ENCODE measurements at places on chromosomes 12 and 14. TPM values are rescaled to one million over a fixed set of nuclear protein-coding genes. Genes with fewer than 3 reads are reported as not detected.

DNA sequence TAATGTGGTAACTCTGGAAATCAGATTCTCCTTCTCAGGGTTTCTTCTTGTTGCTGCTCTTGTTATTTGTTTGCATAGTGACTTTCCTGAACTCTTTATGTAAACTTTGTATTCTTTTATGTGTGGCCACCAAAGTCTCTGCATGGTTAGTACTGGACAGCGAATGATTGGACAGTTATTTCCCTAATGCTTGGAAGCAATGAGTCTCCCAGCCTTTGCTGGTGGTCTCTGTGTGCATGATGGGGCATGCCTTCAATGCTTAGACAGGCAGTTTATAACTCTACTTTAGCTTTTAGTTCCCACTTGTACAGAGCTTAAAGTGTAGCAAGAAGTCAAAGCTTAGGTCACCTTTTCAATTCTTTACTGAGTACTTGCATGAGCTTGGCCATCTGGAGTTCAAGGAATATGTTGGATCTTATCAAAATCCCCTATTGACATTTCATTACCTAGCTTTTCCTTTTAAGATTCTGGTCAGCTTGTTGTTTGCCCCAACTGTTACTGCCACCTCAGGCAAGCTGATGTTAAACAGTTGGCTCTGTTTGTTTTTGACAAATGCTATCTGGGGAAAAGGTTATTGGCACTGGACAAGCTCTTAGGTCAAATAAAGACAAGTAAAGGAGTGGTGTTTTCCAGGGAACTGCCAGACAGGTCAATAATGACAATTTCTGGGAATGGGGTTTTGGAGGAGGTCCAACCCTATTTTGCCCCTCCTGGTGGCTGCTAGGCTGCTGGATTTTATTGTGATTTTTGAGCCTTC lies 12.3 kb downstream of the CCDC91 start:
- no peak for DNase-seq

GRCh38 chr14:37985826-37986470 lies 221.8 kb upstream of the SSTR1 start:
- DNase-seq: no peak

- no peak for DNase-seq
Observed at GRCh38 chr12:90794212-90794611, 160.8 kb downstream of the CCER1 start.

DNA sequence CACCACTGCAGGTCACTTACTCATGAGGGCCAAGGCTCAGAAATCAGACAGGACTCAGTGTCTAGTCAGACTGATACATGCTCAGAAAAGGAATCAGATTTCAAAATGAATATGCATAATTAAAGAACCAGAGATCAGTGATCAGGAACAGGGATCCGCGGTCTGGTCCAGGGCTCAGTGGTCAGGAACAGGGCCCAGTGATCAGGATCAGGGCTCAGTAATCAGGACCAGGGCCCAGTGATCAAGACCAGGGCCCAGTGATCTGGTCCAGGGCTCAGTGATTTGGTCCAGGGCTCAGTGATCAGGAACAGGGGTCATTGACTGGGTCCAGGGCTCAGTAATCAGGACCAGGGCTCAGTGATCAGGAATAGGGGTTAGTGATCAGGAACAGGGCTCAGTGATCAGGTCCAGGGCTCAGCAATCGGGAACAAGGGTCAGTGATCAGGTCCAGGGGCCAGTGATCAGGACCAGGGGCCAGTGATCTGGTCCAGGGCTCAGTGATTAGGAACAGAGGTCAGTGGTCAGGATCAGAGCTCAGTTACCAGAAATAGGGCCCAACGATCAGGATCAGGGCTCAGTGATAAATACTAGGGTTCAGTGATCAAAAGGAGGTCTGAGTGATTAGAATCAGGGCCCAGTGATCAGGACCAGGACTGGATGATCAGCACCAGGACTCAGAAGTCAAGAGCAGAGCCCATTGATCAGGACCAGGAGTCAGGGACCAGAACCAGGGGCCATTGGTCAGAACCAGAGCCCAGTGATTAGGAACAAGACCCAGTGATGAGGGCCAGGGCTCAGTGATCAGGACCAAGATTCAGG lies 175.3 kb downstream of the TMEM121 start:
- no peak for DNase-seq

DNA sequence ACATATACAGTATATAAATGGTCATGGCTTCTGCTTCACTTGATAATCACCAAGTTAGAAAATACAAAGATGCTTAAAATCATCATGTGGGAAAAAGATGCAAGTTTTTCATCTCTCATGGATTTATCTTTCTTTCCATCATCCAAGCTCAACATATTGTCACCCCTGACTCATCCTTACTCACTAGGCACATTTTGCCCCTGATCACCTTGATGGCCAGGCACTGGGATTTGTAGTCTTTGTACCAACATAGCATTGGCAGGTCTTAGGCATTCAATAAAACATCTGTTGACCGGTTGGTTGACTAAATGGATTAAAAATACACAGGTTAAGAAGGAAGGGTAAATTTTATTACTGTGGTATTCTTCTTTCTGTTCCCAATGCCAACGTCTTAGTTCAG lies 28.1 kb downstream of the KLHDC2 start:
- DNase-seq: no peak

DNA sequence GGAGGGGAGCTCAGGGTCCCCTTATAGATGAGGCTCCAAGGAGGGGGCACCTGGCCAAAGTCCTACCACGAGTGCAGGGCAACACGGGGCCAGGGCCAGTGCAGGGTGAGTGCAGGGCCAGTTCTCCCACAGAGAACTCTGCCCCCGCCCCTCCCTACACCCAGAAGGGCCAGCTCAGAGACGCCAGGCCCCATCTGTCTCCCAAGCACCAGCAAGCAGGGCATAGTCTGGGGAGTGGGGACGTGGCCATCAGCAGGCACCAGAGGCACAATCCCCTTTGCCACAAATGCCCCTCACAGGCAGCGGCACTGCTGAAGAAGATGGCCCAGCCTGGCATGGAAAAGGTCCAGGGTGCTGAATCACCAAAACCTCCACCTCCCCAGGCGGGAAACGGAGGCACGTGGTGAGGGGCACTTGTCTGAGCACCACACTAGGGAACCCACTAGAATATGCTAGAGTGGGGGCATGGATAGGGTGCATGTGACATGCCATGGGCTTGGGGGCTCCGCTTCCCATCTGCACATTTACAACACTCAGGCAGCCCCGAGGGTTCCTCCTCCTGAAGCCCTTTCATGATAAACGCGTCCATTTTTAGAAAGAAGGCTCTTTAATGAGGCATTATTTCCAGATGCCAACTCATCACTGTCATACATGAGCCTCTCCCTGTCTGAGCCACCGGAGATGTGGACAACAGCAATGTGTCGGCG lies 17.8 kb downstream of the CCDC85C start:
- no peak for DNase-seq

GRCh38 chr14:104307246-104307626 lies 168.8 kb downstream of the KIF26A start:
- no peak for DNase-seq

DNA sequence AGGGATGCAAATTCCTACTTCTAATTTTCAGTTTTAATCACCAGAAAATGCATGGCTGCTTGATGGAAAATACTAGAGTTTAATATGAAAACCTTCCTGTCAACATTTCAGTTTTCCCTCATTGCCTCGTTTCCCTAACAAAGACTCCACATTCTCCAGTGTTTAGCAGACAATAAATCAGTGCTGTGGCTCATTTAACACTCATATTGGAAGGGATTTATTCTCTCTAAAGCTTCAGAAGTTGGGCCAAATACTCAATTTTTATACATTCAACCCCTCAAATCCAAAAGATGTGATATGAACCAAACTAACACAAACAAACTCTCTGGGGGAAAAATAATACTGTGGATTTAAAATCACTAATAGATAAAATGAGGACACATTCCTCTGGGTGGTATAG lies 482.5 kb downstream of the FLRT2 start:
- DNase-seq: no peak

GRCh38 chr12:25811656-25812126 lies 146.8 kb upstream of the RASSF8 start:
- no peak for DNase-seq

DNA sequence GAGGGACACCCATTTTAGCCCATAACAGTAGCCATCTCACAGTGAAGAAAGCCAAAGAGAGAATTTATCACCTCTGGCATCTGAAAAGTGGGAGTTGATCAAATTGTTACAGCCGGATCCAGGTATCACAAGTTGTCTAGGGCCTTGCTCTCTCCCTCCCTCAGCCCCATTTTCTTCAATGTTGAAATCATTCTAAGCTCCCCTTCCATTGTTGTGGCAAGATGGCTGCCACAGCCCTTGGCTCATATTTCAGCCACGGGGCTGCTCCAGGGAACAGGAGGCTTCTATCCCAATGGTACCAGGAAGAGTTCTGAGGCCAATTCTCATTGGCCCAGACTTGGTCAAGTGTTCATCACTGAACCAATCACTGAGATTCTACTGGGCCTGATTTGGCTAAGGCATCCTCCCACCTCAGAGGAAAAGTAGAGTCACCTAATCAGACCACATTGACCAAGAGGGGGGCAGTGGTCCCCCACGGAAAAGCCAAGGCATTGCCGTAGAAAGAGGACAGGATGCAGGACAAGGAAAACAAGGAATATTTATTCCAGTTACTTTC lies 106.2 kb downstream of the GPATCH2L start:
- DNase-seq: no peak

- DNase-seq: no peak
Observed at GRCh38 chr12:4569261-4569660, 7.3 kb downstream of the DYRK4 start.

DNA sequence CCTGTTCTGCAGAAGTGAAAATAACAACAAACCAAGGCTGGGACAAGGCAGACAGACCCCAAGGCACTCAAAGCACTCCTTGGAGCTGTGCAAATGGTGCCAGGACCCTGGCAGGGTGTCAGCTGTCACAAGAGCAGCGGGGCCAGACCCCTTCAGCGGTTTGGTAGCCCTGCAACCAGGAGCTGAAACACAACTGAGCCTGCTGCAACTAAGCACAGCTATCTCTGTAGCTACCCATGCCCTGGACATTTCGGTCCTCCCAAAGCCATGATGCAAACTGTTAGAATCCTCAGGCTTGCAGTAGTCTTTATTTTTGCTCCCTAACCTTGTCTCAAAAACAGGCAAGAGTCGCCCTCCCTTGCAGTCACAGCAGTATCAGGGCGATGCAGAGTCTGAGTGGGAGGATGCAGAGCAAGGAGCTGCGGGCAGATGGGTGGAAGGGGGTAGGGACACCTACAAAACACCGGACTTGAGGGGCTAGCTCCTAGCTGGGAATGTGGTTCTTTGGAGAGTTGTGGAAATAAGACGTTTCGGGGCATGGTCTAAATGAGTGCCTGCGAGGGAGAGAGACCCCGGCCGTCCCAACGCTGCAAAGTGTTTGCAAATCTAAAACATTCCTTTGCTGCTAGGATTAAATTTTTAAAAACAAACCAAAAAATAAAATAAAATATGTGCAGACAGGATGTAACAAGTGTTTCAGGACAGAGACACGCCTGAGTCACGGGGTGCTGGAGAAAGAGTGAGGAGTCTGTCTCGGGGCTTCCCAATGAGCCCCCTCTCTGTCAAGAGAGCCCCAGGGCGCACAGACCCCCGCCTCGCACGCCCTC lies 1.0 kb downstream of the NUAK1 start:
- no peak for DNase-seq

- DNase-seq: no peak
Observed at GRCh38 chr12:88743946-88744685, 163.8 kb upstream of the KITLG start.

DNA sequence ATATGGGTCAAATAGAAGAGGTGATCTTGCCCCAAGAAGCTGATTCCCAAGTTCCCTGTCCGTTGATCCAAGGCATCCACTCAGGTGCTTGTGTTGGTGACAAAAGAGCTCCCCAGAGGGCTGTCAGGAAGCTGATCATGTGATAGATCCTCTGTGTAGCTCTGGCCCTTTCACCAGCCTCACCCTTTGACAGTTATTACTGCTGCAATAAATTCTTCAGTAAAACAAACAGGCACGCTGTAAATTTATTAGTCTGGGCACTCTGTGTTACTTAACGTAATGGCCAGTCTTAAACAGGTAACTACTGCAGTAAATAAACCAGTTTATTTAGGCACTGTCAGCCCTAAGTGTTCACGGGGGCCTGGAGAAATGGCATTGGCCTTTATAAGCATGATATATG lies 473.9 kb downstream of the BCL11B start:
- no peak for DNase-seq

GRCh38 chr14:103732868-103733620 lies 17.4 kb downstream of the ZFYVE21 start:
- DNase-seq: no peak

DNA sequence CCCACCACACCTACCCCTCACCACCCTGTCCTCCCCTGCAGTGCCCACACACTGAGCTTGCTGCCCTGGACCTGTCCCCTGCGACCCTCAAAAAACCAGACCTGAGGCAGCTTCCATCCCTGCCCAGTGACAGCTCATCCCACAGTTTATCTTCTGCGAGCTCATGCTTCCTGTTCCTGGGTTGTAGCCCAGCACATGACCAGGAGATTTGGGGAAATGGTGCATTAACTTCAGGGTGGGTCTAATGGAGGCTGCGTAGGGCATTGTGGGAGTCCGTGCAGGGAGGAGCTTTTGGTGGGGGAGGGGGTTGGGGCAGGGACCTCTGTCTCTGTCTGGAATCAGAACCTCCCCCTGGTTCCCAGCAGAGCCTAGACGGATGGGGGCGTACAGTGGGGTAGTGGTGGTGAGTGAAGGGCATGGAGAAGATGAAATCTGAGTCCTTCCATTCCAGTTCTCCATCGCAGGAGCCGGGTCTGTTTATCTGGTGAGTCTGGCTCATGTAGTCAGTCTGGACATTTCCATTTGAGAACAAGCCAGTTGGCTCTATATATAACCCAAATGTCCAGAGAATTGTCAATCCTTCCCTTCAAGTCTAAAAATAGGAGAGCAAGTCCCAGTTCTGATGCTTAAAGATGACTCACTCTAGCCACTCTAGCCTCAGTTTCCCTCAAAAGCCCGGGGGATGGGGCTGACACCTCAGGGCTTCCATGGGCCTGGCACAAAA lies 270.9 kb downstream of the CACNA1C start:
- DNase-seq: no peak

DNA sequence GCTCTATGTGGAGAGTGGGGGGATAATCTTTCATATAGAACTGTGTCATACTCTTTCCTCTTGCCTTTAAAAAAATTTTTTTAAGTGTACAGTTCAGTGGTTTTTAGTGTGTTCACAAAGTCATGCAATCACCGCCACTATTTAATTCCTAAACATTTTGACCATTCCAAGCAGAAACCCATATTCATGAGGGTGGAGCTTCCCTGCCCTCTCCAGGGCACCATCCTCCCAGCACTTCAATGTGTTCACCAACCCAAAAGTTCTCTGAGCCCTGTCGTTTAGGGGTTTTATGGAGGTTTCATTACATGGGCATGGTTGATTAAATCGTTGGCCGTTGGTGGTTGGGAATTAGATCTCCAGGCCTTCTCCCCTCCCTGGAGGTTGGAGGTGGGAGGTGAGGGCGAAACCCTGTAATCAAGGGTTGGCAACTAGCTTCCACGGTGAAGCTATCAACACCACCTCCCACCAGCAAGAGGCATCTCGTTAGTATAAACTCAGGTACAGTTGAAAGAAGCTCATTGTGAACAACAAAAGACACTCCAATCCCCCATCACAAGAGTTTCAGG lies 42.8 kb upstream of the WNK1 start:
- DNase-seq: no peak

- no peak for DNase-seq
Observed at GRCh38 chr14:95460647-95461478, 55.6 kb downstream of the SYNE3 start.

The CD163 gene
- 848 TPM for total RNA-seq

The TDRD9 gene
- total RNA-seq: 2.9 TPM

The PTCSC3 gene
- not detected for total RNA-seq

The MIPOL1 gene
- total RNA-seq: 48.8 TPM

Measured in breast epithelium (tissue), 4 donors.